Vagina (tissue), 2 donors: ENCODE measurements at places on chromosomes 13 and 19.
A peak's percentile ranks its signal among the peaks of the same experiment; 100 is the strongest.

- DNase-seq = no peak
Observed at GRCh38 chr19:3474010-3474409, 6.3 kb downstream of the SMIM24 start.

DNA sequence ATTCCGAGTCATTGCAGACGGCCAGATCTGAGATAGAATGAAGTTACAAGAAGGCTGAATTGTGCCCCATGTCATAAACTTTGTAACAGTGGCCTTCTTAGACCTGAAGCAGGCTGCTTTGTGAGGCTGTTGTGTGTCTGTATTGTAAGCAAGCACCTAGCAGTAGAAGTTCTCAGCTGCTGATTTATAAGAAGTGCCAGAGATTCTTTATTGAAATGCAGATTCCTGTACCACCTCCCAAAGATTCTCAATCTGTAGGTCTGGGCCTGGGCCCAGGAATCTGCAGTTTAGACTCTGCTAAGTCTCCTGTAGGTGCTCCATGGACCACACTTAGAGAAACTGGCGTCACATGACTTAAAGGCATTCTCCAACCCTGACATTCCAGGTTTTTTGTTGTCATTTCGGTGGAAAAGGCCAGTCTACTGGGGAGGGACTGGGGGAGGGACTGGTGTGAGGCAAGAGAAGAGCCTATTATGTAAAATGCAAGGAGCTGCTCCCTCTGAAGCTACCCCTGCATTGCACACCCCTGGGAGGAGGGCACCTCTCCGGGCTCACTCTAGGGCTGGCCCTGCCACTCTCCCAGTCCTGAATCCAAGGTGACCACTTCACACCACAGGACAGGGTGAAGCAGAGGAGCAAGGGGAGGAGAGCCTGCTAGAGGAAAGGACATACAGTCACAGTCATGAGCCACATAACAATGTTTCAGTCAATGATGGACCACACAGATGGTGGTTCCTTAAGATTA is 769 bp upstream of the TMEM272 start:
- peak; percentile 70 for DNase-seq

DNA sequence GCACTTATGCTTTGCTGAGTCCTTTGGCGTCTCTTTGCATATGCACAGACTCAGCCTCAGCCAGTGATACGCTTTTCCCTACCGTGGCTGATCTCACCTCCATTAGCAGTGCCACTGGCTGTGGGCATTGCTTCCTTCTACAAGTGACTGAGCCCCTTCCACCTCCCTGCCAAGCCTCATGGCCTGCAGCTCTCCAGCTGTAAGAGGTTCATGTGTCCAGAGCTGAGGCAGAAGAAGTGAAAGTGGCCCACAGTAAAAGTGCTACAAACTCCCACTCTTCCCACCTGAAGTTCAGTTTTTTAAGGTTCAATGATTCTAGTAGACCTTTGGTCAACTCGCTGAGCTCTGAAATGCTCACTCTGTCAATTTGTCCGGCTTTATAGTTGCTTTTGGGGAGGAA is 44.7 kb downstream of the SMARCA4 start:
- DNase-seq = no peak

- DNase-seq = no peak
Observed at GRCh38 chr13:101949681-101950080, 452.2 kb downstream of the FGF14 start.

DNA sequence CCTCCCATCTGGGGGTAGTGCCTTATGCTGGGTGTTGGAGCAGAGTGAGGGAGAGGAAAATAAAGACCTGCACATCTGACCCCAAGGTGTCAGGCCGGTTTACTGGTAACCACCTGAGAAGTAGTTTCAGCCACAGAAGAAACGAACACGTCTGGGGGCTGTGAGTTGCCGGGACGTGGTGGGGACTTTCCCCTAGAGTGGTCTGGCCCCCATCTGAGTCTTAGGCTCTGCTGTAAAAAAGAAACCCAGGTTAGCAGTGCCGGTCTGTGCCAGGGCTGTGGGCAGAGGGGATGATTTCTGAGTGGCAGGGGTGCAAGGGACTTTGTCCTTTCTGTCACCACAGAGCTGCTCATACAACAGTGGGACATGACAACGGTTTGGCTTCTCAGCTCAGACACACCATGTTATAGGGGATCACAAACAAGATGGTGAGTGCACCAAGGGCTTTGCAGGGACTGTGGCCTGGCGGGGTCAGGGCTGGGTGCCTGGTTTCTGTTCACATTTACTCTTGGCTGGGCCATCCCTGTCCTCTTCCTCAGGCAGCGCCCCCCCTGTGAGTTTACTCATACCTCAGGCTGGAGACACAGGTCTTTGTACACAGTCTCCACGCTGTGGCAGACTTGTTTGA is 9.0 kb downstream of the GCDH start:
- no peak for DNase-seq

GRCh38 chr13:84126671-84127171 is 244.4 kb upstream of the SLITRK1 start:
- no peak for DNase-seq

DNA sequence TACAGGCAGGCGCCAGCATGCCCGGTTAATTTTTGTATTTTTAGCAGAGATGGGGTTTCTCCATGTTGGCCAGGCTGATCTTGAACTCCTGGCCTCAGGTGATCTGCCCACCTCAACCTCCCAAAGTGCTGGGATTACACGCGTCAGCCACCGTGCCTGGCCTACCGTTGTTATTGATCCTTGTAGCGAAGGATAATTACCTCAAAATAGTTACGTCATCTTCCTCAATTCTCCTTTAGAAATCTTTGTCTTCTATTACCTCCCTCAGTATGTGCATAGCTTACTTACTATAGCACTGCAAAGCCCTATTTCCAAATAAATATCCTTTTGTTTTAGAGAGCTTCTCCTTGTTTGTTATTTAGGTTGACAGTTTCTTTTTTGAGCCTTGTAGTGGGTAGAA is 9.4 kb upstream of the TLE6 start:
- no peak for DNase-seq
